ENCODE measurements at places on chromosomes 3 and 15. TPM values are rescaled to one million over a fixed set of nuclear protein-coding genes. Genes with fewer than 3 reads are reported as not detected.

- no peaks in the 10 kb centered on the region for H3K27me3 ChIP-seq
- no peaks in the 10 kb centered on the region for H3K4me1 ChIP-seq
- H3K36me3 ChIP-seq, result peaks cover 11% of the 10 kb centered on the region
- DNase-seq, result no peak
- H3K27ac ChIP-seq, result no peak overlapping the region
- H3K4me3 ChIP-seq, result no peak overlapping the region
Measured at GRCh38 chr15:88873786-88874185, 21.6 kb downstream of the HAPLN3 start.

- no peak overlapping the region for H3K27ac ChIP-seq
- H3K4me1 ChIP-seq, result peaks cover 17% of the 10 kb centered on the region
- no peak overlapping the region for H3K4me3 ChIP-seq
- no peak for DNase-seq
Measured at GRCh38 chr15:79878078-79878705, 18.6 kb downstream of the MTHFS start.

DNA sequence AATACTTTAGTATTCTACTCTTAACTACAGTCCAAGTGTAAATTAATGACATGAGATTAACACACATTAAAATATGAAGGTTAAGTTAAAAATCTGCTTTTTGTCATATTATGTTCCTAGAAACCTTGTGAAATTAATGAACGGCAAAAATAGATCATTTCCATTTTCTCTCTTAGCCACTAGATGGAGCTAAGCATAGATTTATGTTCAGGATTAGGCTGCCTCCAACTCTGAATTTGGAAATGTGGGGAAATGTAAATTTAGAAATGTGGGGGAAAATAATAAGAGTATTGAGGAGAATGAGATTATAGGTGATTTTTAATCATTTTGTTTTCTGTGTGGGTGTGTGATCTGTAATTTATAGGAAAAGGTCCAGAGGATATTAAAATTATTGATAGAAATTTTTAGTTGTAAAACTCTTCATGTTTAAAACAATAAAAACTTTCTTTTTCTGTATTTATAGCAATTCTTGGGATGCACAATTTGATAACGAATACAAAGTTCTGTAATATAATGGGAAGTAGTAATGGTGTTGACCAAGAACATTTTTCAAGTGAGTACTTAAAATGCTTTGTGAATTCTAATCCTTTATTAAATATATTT, 59.2 kb downstream of the TMOD3 start:
- no peak overlapping the region for H3K27ac ChIP-seq
- no peak for DNase-seq
- H3K4me3 ChIP-seq, result no peak overlapping the region
- H3K4me1 ChIP-seq, result peaks cover 2% of the 10 kb centered on the region
- no peaks in the 10 kb centered on the region for H3K27me3 ChIP-seq

DNA sequence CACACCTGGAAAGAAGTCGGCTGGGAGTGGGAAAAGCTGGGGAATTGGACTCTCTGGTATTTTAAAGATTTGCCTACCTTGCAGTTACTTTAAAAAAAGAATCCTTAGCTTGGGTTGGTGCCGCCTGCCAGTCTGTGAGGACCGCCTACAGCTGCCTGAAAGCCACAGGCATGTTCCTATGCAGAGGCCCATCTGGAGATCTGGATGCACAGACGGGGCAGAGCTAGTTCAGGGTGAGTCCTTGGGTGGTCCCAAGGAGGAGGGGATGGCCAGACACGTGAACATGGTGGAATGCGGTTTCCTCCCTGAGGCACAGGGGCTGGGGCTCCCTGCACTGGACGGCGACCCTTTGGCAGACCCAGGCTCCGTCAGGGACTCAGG, 113.2 kb upstream of the IQSEC1 start:
- peaks cover 3% of the 10 kb centered on the region for H3K27me3 ChIP-seq
- no peak overlapping the region for H3K4me3 ChIP-seq
- no peak overlapping the region for H3K27ac ChIP-seq
- DNase-seq, result no peak
- H3K36me3 ChIP-seq, result peaks cover 2% of the 10 kb centered on the region

GDPGP1 gene
- 3.6 TPM for total RNA-seq

Measured in activated naive CD4-positive, alpha-beta T cell treated with anti-CD3 and anti-CD28 coated beads for 36 hours (primary cell).